CD4-positive, alpha-beta T cell treated with Interleukin-15 for 4 hours (primary cell): ENCODE measurements at places on chromosomes 3 and 15.
A peak's percentile ranks its signal among the peaks of the same experiment; 100 is the strongest.

GRCh38 chr3:151976211-151977050 is 103.0 kb downstream of the SUCNR1 start:
- DNase-seq = no peak

DNA sequence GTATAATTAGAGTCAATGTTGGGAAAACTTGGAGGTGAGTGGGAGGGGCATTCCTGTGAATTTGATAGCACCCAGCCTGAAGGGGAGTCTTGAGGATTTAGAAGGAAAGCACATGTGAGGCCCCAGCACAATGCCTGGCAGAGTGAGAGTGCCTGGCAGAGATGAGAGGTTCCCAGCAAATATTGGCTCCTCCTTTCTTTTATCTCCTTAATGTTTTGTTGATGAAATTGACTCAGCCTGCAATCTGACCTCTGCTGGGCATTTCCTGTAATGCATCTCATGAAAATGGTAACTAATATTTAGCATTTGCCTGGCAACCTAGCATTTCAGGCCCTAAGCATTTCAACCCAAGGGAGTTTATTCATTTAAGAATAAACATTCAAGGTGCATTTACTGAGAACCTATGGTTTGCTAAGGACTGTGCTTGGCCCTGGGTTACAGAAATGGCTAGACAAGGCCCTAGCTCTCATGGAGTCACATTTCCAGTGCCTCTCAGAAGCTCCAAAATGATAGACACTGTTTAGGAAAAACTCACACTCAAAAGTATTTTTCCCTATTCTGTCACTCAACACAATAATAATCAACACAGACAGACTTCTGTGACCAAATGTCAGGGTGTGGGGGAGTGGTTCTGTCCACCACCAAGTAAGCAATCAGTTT is 19.0 kb downstream of the PDHB start:
- peak; percentile 63 for DNase-seq

- no peak for DNase-seq
Observed at GRCh38 chr3:62211675-62212429, 161.5 kb downstream of the FEZF2 start.

GRCh38 chr15:32636908-32637567 is 4.5 kb upstream of the SCG5 start:
- no peak for DNase-seq

DNA sequence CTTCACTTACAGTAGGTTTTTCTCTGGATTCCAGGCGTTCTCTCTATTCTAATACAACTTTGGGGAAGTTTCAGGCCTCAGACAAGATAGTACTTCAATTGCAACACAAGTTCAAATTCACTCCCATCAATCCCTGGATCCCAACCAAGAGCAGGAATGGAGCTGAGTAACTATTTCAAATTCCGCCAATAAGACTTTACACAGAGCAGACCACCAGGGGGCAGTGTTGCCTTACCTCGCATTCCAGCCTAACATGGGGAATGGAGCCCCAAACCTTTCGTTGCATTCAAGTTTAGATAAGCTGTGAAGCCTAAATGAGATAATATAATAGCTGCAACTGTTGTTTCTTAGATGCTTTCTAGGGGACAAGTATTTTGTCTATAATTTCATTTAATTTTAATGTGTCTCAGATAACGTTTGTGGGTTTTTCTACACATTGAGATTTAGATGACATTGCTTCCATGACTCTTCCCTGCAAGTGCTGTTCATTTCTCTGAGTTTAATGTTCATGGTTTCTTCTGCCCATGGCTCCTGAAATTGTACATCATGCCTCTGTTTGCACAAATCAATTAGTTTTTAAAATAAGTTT is 186.7 kb downstream of the NSUN3 start:
- peak; percentile 53 for DNase-seq

- DNase-seq = no peak
Observed at GRCh38 chr3:181855825-181856224, 144.1 kb downstream of the SOX2 start.

DNA sequence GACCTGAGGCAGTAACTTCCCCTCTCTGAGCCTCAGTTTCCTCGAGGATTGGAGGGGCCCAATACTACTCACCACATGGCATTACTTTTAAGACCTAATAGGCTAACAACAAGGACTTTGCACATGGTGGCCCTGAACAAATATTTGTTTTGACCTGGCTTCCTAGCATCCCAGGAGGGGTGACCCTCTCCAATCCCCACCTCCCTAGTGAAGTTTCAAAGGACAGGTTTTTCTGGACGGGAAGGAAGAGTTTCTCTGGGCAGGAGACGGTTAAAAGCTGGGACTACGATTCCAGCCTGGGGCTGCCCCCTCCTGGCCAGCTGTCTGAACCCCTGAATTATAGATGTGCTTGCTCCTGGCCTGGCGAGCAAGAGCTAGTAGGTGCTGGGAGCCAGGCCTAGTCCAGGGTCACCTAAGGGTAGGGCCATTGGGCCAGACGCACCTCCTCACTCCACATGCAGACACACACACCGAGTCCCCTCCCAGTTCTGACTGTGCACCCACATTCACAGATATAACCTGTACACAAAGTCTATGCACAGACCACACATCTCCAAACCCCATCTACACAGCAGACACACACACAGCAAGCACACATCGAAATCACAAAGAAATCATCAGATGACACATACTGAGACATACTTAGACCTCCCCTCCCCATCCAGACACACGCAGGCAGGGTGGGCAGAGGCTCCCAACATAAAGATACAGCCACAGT is 2.7 kb upstream of the ISL2 start:
- DNase-seq = no peak

DNA sequence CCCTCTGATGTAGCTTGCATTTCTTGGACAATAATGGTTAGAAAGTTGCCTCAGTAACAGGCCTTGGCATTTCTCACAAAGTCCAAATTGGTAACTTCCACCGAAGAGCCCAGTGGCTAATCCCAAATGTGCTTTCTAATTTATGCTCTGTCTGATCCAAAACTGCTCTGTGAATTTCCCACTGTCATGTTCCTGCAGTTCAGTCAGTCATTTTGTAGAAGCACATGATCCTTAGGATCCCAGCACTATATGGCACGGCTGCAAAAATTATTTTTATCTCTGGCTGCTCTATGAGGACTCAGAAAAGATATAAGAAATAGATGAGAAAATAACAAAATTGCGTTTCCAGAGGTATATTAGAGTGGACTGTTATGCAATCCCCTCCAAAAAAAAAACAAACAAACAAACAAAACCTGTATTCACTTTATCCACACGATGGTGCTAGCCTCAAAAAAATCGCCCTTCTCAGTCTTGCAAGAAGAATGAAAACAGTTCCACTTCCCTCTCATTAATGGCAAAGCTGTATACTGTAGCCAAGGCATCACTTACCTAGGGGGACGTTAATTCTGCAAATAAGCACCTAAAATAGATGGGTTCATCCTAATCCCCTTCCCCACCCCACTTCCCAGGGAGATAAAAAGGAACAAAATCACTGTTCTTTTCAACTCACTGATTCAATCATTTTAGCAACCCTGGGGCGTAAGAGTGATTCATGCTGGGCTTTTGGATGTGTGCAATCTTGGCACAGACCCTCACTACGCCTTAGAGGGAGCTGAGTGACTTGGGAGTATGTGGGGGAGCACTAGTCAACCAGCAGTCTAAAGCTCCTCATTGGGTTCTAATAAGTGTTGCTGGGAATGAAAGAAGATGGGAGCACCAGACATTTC is 61.3 kb downstream of the TMCO5A start:
- no peak for DNase-seq

- DNase-seq = no peak
Observed at GRCh38 chr3:113211330-113212149, at the start of gene BOC. Gene BOC (plus strand): TSS chr3:113211557. CDS start chr3:113249803, 38,246 bp downstream.

GRCh38 chr3:190968616-190969015 is 106.1 kb upstream of the GMNC start:
- no peak for DNase-seq

GRCh38 chr3:60696428-60697125 is 554.7 kb downstream of the FHIT start:
- DNase-seq = no peak

GRCh38 chr3:189978753-189979152 is 141.9 kb downstream of the P3H2 start:
- no peak for DNase-seq

DNA sequence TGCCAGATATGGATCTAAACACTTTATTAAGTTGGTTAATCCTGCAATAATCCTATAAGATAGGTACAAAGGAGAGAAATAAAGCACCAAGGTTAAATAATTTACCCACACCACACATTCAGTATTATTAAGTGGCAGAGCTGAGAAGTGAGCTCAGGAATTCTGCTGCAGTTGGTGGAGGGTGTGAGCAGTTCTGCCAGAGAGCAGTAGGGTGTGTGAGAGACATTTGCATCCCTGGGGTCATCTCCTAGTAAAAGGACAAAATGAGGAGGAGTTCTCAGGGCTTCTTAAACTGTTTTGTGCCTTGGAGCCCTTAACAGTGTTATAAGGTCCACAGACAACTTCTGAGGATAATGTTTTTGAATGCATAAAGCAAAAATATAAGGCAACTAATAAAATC is 484.5 kb downstream of the TAFA4 start:
- DNase-seq = no peak

- peak; percentile 22 for DNase-seq
Observed at GRCh38 chr15:98085003-98085639, 124.6 kb downstream of the ARRDC4 start.

DNA sequence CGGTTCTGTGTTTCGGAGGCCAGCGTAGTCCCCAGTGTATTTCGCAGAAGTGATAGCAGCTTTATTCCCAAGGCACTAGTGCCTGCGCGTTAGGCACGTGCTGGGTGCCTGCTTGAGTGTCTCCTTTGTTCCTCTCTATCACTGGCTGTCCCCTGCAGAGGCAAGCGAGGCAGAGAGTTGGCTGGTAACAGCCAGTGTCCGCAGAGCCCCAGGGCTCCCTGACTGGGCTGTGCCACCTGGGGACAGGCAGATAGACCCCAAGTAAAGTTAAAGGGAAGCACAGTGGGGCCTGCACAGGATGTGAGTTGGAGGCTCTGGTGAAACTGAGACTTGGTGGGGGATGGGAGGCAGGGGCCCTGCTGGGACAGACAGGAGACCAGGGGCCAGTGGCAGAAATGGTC is 50.7 kb downstream of the APBA2 start:
- no peak for DNase-seq

DNA sequence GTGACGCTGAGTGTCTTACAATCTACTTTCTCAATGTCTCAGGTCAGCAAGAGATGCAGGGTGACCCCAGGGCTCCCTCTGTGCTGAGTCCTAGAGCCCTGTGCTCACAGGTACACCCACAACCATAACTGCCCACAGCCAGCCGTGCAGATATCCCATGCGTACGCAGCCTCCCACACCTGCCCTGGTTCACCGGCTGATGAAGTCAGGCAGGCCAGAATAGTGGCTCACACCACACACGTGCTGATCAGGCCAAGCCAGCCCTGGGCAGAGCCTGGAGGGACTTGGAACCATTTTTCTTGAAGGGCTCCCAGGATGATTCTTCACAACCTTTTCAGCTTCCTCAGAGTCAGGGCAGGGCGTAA is 63.6 kb upstream of the RPL32 start:
- DNase-seq = no peak

DNA sequence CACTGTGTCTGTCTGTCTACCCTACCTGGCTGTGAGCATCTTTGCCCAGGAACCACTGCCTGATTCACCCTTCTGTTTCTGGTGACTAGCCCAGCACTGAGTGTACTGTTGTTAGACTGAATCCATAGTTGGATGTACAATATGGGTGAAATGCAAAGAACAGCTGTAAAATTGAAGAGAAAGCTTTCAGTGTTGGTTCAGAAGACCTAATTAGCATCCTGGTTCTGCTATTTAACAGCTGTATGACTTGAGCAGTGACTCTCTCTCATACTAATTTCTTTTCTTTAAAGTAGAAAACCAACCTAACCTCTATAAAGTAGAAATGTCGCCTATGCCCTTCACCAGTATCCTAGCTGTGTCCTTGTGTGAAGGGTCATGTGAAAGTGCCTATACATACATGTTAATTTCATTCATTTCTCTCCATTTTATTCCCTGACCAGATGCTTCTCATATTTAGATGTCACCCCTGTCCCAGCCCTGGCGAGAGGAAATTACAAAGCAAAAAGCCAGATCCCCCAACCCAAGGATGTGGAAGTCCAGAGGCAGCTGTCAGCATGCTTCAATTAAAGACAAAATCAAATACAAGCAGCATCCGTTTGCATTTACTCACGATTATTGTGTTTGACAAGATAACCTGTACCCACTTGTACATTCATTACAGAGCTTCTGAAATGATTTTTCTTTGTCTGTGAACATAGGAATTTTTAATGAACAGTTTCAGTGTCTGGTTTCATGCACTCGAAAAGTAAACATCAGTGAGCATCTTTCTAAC is 305.7 kb upstream of the ICE2 start:
- DNase-seq = no peak

DNA sequence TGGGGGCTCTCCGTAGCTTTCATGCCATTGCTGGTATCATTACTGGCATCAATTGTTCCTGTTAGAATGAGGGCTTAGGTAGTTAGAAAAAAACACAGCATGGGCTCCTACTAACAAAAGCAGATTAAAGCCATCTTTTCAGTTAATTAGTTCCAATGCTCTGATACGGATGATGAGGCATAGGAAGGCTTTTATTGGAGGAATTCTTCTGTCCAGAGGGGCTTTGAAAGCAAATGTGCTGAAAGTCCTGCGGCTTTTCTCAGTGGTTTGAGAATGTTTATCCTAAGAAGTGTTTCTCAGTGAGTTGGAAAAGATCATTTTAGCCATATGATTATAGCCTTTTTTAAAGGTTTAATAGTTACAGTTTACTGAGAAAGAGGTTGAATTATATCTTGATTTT is 198.5 kb downstream of the THSD4 start:
- DNase-seq = no peak

GRCh38 chr3:115478359-115478758 is 145.0 kb upstream of the GAP43 start:
- DNase-seq = no peak

- no peak for DNase-seq
Observed at GRCh38 chr3:9653565-9654248, 4.4 kb downstream of the MTMR14 start.

DNA sequence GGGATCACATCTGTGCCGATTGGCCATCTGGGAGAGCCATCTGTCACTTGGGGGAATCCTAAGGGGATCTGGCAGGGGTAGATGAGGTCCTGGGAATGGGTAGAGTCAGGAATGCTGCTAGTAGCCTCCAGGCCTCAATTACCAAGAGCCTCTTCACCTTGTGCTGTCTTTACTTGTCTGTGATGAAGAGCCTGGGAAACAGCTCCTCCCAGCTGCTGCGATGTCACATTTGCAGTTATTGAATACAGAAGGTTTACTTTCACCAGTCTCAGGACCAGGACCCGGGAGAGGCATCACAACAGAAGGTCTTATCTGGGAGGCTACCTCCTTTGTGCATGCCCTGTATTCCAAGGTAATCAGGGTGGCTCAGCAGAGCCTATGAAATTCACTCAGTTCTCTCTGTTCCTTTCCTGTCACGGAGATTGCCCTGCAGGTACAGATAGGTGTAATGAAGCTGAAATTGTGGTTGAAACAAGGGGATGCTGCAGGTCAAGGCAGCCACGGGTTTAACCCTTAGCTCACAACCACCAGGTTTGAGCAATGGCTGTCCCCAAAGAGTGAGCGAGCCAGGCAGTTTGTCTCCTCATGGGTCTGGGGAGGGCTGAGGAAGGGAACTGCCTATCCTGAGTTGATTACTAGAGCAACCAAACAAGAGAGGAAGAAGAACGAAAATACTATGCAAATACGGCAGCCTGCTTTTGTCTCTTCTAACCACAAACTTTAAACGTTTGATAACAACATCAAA is 298.9 kb upstream of the RORA start:
- no peak for DNase-seq

GRCh38 chr3:141201122-141201521 is 30.5 kb upstream of the PXYLP1 start:
- no peak for DNase-seq
